ENCODE measurements at places on chromosomes 13 and 19. TPM values are rescaled to one million over a fixed set of nuclear protein-coding genes. Genes with fewer than 3 reads are reported as not detected.

DNA sequence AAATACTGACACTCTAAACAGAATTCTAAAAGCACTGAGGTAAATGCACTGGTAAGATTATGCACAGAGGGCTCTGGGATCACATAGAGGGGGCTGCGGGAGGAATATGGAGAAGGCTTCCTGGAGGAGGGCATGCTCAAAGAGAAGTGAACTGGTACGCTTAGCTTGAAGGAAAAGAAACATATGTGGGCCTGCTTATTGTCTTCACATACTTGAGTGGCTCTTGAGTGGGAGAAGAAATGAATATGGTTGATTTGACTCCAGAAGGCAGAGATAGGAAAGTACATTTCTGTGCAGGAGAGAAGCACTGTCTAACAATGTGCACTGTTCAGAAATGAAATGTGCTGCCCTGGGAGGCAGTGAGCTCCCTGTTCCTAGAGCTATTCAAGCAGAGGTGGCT lies 91.1 kb downstream of the KL start:
- no peak for DNase-seq
- no peak overlapping the region for H3K4me3 ChIP-seq
- no peaks in the 10 kb centered on the region for H3K27me3 ChIP-seq
- H3K27ac ChIP-seq: no peak overlapping the region
- H3K4me1 ChIP-seq: no peaks in the 10 kb centered on the region
- no peaks in the 10 kb centered on the region for H3K36me3 ChIP-seq

- no peak overlapping the region for H3K27ac ChIP-seq
- H3K4me3 ChIP-seq: no peak overlapping the region
- no peaks in the 10 kb centered on the region for H3K36me3 ChIP-seq
Observed at GRCh38 chr13:51837016-51837415, 8.0 kb downstream of the TMEM272 start.

DNA sequence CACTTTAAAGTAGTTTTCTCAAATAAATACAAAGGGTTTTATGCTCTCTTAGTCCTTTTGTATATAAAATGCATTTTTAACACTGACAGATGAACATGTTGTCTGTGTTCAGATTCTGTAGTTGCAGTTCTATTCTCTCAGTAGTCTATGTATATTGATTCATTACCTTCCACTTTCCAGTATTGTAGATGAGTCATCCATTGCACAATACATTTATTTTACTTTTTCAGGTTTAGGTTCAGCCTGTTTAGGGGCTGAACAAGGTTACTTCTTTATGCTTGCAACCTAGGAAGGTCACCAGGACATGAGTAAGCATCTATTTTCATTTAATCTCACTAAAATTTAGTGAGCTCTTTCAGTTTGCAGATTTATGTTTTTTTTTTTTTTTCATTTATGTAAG lies 173.6 kb downstream of the NALCN start:
- no peak overlapping the region for H3K27ac ChIP-seq
- no peak for DNase-seq
- no peak overlapping the region for H3K4me3 ChIP-seq
- no peaks in the 10 kb centered on the region for H3K36me3 ChIP-seq

CDX2 gene
- total RNA-seq: not detected

Data from uterus (tissue), 4 donors.